Activated CD8-positive, alpha-beta T cell treated with anti-CD3 and anti-CD28 coated beads, Interleukin-2, amount 10 ng/mL, durations not matched to agents 7 days and 5 days (primary cell): ENCODE measurements at places on chromosomes 3 and 15.
A peak's percentile ranks its signal among the peaks of the same experiment; 100 is the strongest.

- DNase-seq, result no peak
These were observed 35.7 kb downstream of the MECOM start for GRCh38 chr3:169627789-169628188.

DNA sequence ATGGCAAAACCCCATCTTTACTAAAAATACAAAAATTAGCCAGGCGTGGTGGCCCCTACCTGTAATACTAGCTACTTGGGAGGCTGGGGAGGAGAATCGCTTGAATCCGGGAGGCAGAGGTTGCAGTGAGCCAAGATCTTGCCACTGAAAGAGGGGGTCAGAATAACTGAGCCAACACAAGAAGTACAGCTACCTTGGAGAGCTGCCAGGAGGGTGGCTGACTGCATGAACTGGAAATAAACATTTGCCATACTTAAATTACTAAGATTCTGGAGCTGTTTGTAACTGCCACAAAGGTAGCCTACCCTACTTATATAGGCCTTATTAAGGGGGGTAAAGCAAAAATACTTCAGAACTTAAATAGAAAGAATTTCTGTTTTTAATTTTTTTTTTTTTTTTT lies 15.4 kb upstream of the PIK3CB start:
- no peak for DNase-seq

DNA sequence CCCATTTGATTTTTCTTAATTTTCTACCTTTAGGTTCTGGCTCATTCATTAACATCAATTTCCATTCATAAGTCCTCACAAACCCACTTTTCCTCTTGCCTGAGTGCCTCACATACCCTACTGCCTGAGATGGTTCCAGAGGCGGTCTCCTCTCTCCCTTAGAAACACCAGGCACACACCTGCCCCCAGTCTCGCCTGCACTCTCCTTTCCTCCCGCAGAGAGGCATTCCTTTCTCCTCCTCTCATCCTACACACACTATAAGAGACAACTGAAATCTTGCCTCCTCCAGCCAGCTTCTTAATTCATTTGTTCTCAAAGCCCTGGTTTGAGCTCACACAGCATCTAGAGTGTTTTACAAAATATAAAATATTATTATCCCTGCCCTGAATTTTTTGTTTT lies 27.5 kb downstream of the TF start:
- DNase-seq, result no peak

DNA sequence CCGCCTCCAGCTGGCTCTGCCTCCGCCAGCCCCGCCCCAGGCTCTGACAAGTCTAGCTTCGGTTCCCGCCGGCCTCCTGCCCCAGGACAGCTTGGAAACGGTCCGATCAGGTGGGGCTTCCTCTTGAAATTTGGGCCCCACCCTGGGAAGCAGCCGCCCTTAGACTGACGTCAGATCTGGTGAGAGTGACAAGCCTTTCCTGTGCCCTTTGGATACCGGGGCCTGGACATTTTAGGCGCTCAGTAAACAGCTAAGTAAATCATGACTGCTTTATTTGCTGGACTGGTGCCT lies 378 bp upstream of the HYAL3 start:
- no peak for DNase-seq

DNA sequence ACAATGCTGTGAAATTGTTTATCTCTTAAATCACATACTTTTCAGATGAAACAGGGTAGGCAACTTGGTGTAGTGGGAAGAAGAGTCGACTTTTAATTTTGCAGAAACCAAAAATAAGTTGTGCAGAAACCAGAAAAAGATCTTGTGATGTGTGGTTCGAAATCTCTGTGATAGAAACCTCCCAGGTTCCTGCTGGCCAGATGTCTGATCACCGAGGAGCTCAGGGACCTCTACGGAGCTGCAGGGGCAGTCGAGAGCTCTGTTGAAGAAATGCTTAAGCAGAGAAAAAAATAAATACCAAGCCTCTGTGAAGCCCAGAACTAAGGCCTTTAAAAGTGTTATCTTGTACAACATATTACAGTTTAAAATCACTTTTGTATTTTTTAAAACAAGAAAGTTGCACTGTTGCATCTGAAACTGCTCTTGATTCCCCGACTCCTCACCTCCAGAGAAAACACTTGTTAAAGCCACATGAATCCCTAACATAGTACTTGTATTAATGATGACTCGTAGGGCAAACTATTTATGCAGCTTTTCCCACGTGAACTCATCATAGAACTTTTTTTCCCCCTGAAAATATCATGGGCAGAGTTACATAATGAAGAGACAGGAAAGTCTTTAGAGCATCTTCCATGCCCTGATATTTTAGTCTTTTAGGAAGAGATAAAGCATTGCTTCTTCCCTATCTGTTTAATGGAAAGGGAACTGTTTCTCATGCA lies 51.3 kb downstream of the CCK start:
- DNase-seq, result no peak

GRCh38 chr3:196813903-196814302 lies 53.8 kb upstream of the SENP5 start:
- DNase-seq, result no peak

DNA sequence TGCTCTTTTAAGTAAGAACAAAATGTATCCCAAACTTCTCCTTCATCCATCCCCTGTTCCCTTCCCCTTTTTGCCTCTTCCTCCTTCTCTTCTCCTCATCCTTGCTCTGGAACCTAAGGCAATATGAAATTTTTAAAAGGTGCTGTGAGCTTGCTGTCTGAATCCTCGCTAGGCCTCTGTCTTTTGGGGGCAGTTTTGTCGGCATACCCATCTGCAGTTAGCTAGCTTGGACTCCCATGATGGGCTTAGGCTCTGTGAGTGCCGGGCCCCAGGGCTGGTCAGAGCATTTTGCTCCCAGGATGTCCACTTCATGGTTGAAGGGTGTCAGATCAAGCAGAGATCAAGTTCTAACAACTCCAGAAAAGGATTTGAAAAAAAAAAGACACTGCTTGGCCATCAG lies 18.6 kb downstream of the ZIC1 start:
- DNase-seq, result no peak

GRCh38 chr15:57540736-57541135 lies 51.0 kb upstream of the MYZAP start:
- no peak for DNase-seq

DNA sequence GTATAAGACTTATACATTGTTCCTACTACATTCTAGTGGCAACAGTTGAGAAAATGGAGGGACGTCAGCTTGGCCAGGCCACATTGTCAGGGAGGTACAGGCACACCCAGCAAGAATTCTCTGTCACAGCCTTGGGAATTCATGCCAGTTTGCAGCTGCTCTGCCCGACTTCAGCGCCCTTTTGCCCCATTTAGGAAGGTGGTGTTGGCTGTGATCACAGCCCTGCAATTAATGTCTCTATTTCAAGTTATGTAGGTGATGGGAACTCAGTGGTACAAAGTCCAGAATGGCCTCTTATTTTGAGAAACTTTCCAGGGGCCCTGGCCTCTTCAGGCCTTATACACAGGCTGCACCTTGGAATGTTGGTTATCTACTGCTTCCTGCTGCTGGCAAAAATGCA lies 26.7 kb downstream of the AMOTL2 start:
- DNase-seq, result no peak

- peak; percentile 85 for DNase-seq
These were observed 28.8 kb upstream of the PLSCR2 start for GRCh38 chr3:146498002-146498736.

DNA sequence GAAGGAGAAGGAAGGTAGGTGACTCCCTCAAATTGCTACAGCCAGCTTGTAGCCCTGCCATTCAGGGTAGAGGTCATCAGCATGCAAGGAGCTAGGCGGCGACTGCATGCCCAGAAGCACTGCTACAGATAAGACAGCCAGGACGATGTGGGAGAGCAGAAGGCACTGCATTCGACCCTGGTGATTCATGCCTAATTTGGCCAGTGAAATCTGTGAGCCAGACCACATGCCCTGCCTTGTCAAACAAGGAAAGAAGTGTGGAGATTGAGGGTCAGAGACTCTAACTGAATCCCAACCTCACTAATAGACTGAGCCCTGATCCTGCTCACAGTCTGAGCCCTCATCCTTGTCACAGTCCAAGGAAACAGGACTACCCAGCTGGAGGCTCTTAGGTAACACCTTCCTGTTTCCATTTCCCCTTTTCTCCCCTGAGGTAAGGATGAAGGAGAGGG lies 86.6 kb downstream of the LINGO1 start:
- no peak for DNase-seq

- no peak for DNase-seq
These were observed 80.6 kb downstream of the ULK4 start for GRCh38 chr3:41881233-41881821.

- DNase-seq, result no peak
These were observed 90.5 kb downstream of the LRRC3B start for GRCh38 chr3:26713091-26713490.

DNA sequence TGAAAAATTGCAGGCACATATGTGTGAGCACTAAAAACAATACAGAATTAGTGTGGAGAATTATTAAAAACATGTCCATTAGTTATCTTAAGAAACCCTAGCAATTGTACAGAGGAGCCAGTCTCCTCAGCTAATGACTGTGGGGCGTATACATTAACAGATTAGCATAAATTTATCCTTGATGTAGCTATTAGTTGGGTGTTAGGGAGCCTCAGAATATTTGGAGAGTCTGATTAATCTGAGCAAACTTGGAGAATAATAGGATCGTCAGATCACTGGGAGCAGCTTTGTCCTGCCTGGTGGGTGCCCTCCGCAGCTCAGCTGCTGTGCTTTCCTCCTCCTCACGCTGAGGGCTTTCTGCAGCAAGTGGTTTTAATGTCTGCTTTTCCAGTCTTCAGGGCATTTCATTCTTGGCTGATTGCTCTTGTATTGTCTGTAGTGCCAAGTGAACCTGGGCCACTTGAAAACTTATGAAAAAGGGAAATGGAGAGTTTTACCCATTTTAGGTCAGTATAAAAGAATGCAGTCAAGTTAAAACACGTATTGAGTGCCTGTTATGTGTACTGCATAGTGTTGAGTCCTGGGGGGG lies 417.4 kb upstream of the SEMA6D start:
- DNase-seq, result no peak

DNA sequence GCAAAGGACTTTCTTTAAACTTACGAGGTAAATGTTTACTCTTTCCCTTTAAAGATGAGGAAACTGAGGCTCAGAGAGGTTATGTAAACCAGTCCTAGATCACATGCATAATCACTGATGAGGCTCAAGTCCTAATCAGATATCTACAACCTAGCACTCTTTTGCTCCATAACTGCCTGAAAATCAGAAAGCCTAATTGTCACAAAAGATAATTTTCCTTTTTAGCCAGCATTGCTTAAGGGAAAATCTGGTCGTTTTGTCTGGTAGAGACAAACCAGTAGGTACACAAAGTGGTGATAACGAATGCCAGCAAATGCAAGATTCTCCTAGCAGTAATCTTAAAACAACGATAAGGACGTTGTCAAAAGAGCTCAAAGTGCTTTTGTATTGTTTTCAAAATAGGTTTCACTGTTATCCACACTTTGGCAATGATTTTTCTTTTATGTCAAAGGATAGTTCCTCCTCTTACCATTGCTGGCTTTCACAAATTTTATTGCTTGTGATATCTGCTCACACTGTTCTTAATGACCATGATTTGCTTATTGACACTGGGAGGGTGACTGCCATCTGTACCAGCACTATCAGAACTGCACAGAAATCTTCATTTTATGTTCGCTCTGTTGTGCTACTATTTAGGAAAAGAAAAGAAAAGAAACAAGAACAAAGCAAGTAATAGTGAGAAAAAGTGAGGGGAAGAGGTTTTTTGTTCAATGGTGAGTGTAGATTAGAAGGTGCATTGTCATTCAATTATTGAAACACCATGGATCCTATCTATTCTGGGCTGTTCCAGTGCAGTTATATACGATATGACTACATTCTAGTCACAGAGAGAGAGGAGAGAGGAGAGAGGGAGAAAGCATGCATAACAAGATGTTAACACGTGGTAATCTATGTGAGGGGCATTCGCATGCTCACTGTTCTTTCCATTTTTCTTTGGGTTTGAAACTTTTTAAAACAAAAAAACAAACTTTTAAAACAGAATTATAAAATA lies 13.7 kb downstream of the IQCH start:
- DNase-seq, result no peak

DNA sequence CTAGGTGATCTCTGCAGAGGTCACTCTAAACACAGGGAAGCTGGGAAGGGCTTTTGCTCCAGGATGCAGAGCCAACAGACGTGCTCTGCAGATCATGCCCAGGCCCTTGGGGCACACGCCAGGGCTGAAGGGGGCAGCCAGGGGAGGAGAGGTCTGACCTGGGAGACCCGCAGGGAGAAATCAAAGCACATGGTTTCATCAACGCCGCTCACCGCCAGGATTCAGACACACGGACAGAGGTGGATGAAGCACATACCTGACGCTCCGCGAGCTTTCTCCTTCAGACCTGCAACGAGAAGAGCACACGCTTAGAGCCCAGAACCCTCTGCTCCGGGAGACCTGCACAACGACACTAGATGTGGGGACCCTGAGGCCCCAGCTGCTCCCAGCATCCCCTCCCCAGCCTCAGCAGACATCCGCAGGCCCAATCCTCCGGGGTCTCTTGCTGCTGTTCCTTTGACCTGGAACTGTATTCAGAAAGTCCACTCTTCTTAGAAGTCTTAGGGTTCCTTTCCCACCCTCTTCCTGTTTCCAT lies 90.7 kb upstream of the IQSEC1 start:
- DNase-seq, result no peak

- DNase-seq, result no peak
These were observed 163.6 kb upstream of the GRM7 start for GRCh38 chr3:6697285-6697684.

DNA sequence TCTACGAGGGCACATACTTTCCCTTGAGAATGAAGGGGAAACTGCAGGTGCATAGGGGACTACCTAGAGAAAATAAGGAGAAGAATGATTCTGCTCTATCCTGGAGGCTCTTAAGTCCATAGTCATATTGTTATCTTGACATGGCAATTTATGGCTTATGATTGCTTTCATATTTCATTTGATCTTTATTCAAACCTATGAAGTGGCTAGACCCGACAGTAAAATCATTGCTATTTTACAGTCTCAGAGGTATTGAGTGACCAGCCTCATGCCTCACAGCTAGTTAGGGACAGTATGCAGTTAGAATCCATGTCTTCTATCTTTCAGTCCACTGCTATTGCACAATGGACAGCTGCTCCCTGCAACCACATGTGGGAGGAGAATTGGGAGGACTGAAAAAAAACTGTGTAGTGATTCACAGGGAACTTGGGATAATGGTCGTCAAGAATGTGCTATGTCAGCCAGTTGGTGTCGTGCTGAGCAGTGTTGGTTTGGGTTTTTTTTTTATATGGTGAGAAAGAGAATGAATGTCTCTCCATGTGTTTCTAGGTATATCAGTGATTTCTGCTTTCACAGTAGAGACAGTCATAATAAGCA lies 63.2 kb upstream of the SPPL2A start:
- no peak for DNase-seq

DNA sequence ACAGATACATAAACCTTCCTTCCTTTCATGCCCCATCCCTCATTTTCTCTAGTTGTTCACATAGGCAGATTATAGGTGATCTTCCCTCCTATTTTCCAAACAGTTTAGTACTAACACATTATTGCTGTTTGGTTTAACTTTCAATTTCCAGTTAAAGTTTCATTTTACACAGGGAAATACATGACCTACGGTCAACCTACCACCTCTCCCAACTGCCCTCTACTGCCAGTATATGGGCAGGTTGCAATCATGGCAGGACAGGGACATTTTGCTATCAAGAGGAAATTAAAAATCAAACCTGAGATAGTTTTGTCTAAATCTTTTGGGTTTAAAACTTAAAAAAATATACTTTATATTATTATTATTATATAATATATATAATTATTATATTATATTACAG lies 26.1 kb upstream of the TFDP2 start:
- DNase-seq, result no peak

GRCh38 chr15:74399511-74400312 lies 32.3 kb upstream of the CYP11A1 start:
- peak; percentile 84 for DNase-seq
